NCI-H187 (cell line): ENCODE measurements at places on chromosomes 11 and 22.

DNA sequence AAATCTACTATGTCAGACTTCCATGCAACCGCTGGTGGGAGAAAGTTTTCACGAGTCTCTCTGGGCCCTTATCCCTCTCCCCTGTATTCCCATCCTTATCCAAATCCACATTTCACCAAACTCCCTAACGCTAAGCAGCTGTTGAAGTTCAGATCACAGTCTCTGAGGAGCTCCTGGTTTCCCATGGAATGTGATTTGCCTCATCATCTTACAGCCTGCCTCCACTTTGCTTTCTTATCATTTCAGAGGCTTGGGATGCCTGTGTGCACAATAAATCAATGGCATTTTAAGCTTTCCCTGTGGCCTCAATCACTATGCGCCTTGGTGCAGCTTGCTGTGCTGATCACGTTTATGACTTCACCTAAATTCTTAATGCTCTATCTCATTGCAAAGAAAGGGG, 352.4 kb upstream of the FAT3 start:
- no peak for DNase-seq

DNA sequence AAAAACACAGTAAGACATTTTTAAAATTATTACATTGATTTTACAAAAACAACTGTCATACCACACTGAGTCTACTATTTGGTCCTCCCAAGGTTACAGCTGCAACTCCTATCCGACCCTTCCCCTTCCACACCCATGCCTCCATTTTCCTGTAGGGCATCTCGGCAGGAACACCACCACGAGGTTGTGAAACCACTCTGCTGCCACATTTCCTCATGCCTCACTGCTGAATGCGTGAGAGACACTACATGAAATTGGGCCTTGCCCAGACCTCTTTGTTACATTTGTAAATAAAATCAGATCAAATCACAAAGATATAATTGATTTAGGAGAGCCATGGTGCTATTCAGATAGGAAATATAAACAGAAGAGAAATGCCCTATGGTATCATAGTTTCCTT, 2.0 kb downstream of the ARHGAP32 start:
- DNase-seq: no peak

GRCh38 chr11:21250196-21250595, 580.8 kb downstream of the NELL1 start:
- DNase-seq: no peak

DNA sequence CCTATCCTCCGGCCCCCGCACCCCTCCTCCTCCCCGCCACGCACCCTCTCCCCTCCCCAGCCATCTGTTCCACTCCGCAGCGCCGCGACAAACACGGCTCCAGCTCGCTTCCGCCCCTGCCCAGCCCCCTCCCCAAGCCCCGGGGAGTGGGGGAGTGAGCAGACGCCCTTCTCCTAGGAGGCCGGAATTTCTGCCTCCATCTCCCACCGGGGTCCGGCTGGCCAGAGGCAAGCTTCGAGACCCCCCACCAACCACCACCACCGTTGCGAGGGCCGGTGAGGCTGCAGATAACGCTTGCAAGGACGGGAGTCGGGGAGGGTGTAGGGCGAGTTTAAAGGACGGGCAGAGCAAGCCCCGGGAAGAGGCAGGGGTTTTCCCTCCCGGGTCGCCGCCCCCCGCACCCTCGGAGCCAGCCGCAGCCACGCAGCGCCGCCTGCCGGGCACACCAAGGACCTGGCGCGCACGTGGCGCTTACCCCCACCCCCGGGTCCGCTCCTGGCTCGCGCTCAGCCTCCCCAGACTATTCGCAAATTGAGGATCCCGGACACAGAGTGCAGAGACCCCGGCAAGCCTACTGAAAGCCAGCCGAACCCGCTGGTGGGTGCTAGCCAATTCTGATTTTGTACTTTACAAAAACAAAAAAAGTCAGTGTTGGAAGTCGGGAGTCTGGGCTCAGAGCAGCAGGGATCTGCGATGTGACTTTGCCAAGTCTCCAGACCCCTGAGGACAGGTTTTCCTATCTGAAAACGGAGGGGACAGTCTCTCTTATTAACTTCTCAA, 22.6 kb downstream of the RTN4RL2 start:
- DNase-seq: no peak

DNA sequence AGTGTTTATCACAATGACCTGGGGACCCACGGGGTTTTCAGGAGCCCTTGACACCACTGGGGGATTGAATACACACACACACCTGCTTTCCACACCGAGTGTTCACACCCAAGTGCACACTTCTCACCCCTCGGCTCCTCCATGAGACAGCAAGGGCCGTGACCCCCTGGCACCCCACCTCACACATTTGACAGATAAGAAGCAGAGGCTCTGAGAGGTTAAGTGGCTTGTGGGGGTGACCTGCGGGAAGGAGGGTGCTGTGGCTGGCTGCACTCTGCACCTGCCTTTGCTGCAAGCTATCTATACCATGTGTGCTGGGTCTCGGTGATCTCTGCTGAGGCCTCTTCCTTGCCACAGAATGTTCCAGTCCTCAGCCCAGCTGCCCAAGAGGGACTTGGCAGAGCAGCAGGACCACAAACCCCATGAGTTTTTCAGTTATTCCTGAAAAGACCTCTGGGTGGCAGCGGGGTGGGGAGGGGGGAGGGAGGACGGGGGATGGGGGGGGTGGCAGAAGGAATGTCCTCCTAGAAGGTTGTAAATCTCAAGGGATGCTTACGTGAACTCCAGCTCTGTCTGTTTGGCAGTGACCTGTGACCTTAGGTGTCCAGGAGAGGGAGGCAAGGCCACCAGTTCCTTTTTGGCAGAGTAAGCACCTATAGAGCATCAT, 47.9 kb upstream of the RFPL3 start:
- DNase-seq: no peak

GRCh38 chr11:113234888-113235287, 79.5 kb upstream of the TTC12 start:
- DNase-seq: no peak

DNA sequence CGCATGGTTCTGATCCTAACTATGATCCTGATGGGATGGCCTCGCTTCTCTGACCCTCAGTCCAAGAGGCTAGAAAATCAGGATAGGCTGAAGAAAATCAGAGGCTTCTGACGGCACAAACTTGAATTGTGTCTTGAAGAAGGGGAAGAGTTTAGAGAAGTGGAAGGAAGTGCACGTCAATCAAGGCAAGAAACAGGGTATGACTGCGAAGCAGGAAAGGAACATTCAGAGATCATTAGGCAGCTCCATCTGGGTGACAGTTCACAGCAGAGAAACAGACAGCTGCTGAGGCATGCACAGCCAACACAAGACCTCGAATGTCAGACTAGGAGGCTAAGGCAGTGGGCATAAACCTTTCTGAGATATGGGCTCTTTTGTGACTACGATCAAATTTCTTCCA, 29.3 kb downstream of the CLPB start:
- no peak for DNase-seq

DNA sequence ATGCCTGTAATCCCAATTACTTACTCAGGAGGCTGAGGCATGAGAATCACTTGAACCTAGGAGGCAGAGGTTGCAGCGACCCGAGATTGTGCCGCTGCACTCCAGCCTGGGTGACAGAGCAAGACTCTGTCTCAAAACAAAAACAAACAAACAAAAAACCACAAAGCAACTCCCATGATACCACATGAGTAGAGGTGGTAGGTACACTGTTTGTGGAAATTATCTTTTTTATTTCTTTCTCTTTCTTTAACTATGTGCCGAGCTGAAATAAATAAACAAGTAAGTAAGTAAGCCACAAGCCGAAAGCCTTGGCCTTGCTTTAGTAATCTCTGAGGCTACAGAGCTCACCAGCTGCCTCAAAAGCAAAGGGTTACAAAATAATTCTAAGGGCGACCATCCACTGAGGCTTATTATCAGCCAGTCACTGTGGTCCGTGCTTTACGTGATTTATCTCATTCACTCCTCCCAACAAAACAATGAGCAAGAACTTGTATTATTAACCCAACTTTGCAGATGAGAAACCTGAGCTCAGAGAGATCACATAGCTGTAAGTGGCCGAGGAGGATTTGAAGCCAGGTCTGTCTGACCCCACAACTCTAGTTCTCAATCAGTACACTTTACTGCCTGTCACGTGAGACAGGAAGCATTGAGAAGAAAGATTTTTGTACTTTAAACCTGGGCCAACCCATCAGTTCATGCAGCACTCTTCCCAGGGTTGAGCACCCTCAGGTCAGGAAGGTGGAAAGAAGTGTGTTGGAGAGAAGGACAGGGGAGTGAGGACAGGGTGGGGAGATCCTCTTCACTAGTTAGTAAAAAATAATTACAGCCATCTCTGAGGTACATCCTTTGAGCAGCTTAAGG, 69.8 kb upstream of the MTMR2 start:
- DNase-seq: no peak

DNA sequence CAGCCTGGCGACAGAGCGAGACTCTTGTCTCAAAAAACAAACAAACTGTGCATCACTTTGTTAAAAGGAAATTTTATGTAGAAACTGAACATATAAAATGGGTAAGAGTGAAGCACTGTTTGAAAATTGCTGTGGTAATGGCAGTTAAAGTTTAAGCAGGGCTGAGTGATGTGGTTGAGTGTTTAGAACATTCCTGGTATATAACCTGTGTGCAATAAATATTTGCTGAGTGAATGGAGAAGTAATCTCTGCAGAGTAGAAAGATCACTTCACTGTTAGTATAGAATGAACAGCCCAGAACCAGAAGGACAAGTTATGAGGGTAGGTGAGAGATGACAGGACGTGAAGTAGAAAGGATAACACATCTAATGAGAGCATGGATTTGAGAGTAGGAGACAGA, 27.3 kb downstream of the CECR2 start:
- no peak for DNase-seq

GRCh38 chr11:128196235-128196634, 391.1 kb downstream of the ETS1 start:
- no peak for DNase-seq

DNA sequence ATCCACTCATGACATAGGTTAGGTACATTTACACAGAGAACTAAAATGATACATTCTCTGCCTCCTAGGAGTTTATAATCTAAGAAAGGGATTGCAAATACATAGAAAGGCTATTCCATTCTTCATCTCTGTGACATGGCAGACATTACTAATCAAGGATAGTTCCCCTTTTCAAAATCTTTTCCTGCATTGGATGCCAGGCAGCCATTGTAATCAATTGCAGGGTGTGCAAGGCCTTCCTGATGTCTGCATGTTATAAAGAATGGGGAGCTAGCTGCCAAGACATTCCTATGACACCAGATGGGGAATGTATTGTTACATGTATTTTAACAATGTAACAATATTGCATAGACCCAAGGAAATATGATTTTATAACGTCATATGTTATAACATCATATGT, 82.0 kb downstream of the KIRREL3 start:
- DNase-seq: no peak

- no peak for DNase-seq
These were observed 162.8 kb upstream of the TMEM45B start for GRCh38 chr11:129652835-129653234.

- DNase-seq: no peak
These were observed 21.3 kb downstream of the TRIM66 start for GRCh38 chr11:8661001-8661795.

- no peak for DNase-seq
These were observed 19.5 kb upstream of the ADORA2A start for GRCh38 chr22:24407884-24408283.

DNA sequence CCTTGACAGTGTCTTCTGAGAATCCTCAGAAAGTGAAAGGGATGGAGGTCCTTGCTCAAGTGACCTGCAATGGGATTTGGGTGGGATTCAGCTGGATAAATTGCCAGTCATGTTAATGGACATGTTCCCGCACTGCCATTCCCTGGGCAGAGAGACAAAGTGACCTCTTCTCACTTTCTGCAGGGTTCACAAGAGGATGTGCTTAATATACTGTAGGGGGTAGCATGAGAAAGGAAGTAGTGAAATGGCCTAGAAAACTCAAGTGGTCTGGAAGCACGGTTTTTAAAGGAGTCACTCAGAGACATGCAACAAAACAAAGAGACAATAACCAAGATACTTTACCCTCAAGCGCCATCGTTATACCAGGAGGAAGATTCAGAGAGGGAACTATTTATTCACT, 70.2 kb downstream of the NELL1 start:
- DNase-seq: peak; percentile 71

DNA sequence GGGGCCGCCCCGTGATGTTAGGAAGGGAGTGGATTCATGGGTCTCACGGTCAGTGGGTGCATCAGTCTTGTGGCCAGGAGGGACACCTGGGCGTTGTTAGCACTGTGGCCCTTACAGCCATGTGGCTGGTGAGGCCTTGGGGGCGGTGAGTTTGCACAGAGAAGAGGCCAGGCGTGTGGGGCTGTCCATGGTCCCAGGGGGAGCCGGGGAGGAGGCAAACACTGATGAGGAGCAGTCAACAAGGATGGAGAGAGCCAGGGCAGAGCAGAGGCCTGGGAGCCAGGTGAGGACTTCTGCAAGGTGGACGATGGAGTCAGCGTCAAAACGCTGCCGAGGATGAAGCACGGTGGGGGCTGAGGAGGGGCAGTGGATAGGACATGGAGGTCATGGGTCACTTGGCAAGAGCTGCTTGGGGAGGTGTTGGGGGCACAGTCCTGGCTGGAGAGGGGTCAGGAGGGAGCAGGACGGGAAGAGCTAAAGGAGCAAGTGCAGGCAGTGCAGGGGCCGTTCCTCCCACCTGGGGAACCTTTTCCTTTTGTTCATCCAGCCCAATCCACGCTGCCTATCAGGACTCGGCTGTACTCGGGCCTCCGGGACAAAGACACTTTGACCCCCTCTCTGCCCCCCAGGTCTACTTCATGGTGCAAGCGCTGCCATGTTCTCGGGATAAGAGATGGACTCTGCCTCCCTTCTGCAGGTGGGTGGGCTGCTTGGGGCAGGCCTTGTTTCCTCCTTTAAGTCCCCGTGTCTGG, 801.1 kb downstream of the TBC1D22A start:
- DNase-seq: no peak

- no peak for DNase-seq
These were observed 1.7 kb downstream of the FERMT3 start for GRCh38 chr11:64208086-64208795.
